ENCODE measurements at places on chromosomes 2 and 18.

DNA sequence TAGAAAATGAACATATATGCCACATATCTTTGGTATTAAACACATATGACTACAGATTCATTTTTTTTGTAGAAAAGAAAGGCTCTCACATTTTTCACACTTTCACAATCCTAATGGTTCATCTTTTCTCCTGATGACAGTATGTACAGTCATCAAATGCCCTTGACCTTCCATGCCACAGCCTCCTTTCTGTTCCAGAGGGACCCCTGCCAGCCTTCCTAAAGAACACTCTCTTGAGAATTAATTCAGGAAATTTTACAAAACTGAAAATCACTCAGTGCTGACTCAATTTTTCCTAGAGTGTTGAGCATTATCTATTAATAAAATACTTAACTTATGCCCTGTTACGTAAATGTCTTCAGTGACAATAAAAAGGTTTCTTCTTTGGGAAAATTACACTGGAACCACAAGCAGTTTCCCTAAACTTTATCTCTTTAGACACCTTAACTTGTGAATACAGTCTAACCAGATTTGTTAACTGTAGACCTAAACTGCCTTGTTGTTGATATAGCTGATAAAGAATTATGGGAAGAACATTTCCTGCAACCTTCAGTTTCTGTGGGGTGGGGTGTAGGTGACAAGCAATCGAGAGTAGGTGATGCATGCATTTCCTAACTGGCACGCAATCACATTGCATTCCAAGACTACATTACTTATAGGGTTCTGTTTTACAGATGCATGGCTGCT lies 15.3 kb upstream of the ACOXL start:
- DNase-seq = peak; percentile 18

DNA sequence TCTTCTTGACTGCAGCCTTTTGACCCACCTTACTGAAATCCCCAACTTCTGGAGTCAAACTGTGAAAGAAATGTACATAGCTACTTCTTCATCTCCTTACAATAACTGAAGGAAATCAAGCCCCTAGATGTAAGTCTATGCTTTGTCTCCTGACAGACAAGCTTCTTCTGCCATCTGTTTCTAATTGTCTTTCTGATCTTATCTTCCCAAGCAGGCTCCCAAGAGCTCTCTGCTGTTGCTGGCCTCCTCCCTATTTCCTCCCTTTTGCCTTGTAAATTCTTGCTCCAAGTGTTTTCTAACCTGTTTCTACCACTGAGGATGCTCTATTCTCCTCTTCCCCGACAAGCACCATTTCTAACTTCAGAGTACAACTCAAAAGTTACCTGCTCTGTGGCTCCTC lies 77.4 kb upstream of the OSR1 start:
- no peak for DNase-seq

- DNase-seq = no peak
Observed at GRCh38 chr2:38835990-38836389, 39.7 kb downstream of the DHX57 start.

DNA sequence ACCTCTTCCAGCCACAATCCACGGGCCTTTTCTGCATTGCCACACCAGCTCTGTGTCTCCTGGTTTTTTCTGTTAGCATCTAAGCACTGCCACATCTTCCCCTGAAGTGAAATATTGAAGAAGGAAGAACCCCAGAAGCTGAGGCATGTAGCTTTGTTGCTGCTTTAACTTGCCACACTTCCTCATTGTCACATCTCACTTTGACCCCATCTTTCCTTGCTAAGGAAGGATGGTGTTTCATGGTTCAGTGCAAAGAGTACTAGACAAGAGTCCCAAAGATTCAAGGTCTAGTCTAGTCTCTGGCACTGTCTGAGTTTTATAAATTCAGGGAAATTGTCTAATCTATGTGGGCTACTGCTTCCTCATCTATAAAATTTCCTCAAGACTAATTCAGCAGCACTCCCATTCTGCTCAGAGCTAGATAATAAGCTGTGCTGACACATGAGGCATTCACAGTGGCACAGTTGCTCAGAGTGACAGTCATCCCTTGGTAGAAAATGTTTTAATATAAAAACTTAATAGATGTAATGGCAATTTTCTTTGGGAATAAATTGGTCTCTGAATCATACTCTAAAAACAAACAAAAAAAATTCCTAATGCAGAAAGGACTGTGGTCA lies 483.0 kb upstream of the ID2 start:
- no peak for DNase-seq

GRCh38 chr18:72630991-72631390 lies 86.8 kb upstream of the CBLN2 start:
- no peak for DNase-seq

DNA sequence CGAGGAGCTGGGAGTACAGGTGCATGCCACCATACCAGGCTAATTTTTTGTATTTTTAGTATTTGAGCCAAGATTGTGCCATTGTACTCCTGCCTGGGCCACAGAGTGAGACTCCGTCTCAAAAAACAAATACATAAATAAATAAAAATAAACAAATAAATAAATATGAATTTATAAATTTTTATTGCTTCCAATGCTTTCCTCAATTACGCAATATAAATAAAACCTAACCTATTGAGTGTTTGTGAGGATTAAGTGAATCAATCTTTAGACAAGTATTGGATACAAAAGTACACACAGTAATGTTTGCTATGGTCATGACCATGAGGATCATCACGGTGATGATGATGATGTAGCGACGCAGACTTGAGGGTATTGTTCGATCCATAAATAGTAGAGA lies 257.4 kb downstream of the ASXL3 start:
- no peak for DNase-seq

GRCh38 chr2:48284621-48285212 lies 245.2 kb upstream of the STON1 start:
- no peak for DNase-seq

- DNase-seq = peak; percentile 95
Observed at GRCh38 chr2:96505231-96505889, at the start of gene NEURL3. NEURL3 (minus strand) TSS chr2:96505357; CDS start chr2:96505286, 71 bp downstream.

GRCh38 chr2:105609746-105610402 lies 134.8 kb upstream of the NCK2 start:
- no peak for DNase-seq

GRCh38 chr18:67513280-67513679 lies 3.2 kb downstream of the DSEL start:
- no peak for DNase-seq

- DNase-seq = no peak
Observed at GRCh38 chr2:36270758-36271157, 84.8 kb upstream of the CRIM1 start.

- DNase-seq = no peak
Observed at GRCh38 chr2:161044095-161044865, 115.9 kb upstream of the TANK start.

DNA sequence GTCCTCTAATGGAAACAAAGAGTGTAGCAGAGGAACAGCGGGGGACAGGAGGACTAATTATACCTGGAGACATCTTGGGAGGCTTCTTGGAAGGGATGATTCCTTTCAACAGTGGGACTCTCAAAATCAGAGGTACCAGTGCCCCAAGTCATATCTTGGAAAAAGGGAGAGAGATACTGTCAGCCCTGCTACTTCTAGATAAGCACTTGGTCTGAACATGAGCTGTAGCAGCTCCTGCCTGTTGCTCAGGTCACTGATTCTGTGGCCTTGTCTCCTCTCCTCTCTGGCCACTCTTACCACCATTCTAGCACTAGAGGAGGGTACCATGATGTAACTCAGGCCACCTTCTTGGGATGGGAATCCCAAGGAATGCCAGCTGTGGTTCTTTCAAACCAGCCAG lies 54.5 kb downstream of the MFSD6 start:
- DNase-seq = no peak

DNA sequence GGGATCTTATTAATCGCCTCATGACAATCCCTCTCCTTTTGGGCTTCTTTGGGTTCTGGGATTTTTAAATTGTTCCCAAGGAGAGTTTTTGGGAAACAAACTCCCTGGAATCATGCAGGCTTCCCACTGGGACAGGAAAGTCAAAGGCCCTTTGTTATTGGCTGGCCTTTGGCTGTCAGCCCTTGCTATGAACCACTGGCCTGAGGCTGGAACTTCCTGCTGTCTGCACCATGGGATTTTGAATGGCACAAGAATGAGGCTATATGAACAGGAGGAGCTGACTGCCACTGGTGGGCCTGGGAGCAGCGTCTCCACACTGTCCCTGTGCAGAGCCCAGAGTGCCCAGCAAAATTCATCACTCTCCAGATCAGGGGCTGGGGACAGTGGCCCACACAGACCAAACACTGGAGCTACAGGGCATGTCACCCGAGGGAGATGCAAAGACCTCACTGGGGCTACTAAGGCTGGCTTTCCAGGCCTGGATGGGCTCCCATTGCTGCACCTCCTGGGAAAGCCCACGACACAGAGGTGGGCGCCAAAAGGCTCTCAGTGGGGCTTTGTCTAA lies 35.7 kb downstream of the STEAP3 start:
- no peak for DNase-seq

- DNase-seq = no peak
Observed at GRCh38 chr18:55343396-55344073, 244.5 kb downstream of the TCF4 start.

DNA sequence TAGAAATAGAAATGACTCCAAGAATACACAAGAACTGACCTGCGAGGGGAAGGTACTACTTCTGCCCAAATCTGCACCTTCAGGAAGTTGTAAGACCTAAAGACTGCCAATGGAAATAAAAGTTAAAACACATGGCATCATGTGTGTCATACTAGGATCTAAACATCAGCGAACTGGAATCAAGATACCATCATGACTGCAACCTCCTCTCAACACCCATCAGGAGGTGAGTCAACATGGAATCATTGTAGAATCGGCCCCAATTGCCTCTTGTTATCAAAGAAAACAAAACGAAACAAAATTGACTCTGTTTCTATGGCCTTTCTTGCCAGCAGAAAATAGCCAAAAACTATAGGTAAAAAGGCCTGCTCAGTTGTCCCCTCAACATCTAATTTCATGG lies 15.1 kb downstream of the RDH14 start:
- no peak for DNase-seq

- DNase-seq = no peak
Observed at GRCh38 chr2:88724643-88725332, 33.3 kb downstream of the RPIA start.

GRCh38 chr2:6564326-6564725 lies 301.4 kb downstream of the CMPK2 start:
- DNase-seq = no peak

DNA sequence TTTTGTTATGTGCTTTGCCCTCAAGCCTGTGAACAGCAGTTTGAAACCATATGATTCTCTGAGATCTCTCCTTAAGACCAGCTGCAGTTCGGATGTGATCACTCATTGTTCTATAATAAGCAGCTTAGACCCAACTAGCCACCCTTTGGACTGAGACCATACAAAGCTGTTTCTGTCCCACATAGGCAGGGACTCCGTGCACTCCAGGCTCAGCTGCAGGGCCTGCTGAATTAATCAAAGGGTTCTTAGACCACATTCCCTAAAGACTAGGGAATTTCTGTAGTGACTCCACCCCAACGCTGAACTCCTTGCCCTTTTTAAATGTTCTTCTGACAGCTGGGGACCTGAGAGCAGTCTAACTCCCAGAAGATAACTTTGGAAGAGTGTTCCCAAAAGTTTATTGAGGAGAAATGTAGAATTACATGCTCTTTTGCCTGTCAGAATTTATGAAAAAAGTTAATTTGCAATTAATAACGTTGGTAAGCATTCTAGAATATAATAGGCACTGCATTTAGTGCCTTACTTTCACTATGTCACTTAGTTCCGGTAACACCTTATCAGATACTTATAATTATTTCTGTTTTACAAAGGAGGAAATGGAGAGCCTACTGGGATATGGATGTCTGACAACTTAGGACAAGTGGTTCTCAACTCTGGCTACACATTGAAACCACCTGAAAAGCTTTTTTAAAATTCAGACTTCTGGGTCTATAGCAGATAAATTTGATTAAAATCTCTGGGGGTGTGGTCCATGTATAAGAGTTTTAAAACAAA lies 42.3 kb downstream of the GULP1 start:
- DNase-seq = no peak

DNA sequence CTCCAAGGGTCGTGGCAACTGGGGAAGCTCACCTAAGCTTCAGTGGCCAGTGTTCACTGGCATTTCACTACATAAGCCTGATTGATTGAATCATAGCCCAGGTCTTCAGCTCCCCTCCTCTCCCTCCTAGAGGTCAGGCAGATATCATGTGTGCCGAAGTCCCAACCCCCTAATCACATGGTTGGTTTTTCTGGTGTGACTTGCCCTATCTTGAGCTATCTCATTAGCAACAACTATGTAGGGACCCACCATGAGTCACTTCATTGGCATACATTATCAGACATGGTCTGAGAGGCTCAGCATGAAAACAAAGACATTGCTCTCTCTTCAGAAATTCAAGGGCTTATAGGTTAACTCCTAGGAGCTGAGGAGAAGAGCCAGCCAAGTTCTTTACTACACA lies 76.8 kb downstream of the LYPD1 start:
- peak; percentile 63 for DNase-seq

GRCh38 chr2:134110532-134110931 lies 143.3 kb upstream of the MGAT5 start:
- DNase-seq = no peak

DNA sequence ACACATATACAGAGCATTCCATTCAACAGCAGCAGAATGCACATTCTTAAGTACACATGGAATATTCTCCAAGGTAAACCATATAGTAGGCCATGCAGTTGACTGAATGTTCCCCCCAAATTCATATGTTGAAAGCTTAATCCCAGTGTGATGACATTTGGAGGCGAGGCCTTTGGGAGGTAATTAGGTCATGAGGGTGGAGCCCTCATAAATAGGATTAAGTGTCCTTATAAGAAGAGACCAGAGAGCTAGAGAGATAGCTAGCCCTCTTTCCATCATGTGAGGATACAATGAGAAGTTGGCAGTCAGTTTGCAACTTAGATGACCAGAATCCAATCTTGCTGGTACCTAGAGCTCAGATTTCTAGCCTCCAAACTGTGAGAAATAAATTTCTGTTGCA lies 27.6 kb downstream of the TMEM185B start:
- no peak for DNase-seq

DNA sequence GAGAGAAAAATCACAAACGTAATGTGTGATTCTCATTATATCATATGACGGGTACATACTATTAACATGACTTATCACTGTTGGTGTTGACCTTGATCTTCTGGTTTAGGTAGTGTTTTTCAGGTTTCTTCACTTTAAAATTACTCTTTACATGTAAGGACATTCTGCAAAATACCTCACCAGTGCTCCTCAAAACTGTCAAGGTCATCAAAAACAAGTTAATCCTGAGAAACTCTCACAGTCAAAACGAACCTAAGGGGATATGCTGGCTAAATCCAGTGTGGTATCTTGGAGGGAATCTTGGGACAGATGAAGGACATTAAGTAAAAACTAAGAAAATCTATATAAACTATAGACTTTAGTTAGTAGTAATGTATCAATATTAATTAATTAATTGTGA lies 499.8 kb downstream of the IRS1 start:
- peak; percentile 2 for DNase-seq

Measured in RCC 7860 (cell line).